ENCODE measurements at places on chromosomes 7 and 10.

GRCh38 chr10:111725050-111725449, 458.5 kb downstream of the GPAM start:
- no peak for DNase-seq

DNA sequence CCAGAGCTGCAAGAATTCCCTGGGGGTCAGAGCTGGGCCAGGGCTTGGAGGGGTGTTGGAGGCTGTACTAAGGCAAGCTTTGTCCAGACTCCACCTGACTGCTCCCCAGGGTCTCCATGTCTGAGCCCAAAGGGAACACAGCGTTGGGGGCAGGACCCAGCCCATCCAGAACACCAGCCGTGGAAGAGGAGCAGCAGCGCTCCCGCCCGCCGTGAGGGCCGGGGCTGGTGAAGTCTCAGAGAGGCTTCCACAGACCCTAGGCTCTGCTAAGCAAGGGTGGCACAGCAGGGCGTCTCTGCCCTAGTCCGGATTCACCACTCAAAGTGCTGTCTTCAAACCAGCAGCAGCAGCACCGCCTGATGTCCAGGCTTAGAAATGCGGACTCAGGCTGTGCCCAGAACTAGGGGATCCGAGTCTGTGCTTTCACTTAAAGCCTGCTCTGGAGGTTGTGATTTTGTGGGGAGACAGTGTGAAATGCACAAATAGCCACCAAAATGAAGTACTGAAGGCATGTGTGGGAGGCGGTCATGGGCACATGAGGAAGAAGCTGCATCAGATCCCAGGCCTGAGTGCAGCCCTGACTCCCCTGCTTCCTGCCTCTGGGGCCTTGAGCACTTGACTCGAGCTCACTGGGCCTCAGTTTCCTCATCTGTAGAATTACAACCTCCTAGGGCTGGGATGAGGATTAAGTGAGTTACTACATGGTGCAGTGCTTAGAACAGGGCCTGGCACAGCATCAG, 16.6 kb upstream of the AQP1 start:
- DNase-seq, result no peak

DNA sequence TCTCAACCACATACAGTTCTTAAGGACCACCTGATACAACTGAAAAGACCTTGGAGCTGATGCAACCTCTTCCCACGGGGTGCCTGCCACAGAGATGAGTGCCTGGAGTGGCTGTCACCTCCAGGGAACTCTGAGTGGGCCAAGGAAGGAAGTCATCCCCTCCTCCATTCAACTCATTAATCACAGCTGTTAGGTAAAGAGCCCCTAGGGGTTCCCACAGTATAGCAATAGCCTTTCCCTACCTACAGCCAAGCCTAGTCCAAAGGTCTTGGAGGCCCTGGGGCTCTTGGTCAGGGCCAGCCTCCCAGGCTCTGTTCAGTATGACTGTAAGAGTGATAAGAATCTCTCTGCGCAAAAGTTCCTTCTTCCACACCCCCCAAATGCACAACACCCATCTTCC, 70.4 kb upstream of the NFE2L3 start:
- no peak for DNase-seq

DNA sequence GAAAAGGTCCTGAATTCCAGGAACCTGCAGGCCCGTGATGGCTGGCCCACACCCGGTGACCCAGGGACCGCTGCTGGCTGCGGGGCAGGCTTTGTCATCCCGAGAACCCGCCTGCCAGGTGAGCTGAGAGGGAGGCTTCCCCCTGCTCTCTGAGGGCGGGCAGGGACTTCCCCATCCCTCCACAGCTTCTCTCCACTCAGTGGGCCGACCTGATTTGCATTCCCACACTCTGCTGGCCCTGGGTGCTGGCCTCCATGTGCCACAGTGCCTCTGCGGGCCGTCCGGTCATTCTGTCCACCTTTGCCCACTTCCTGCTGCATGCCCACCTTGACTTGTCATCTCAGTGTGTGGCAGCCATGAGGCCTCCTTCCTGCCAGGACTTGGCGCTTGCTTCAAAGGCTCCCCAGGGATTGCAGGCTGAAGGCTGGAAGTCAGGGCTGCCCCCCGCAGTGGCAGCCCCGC, 35.3 kb downstream of the PALD1 start:
- no peak for DNase-seq

DNA sequence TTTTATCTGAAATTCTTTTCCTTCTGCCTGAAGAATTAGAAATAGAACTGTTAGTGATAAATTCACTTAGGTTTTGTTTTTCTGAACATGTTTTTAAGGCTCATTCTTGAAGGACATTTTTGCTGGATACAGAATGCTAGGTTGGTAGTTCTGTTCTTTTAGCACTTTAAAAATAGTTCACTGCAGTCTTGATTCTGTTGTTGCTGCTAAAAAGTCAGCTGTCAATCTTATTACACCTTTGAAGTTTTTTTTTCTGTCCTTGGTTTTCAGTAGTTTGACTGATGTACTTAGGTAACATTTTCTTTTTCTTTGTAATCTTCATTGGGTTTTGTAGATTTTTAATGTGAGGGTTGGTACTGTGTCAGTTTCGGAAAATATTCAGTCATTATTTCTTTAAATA, 48.7 kb downstream of the C1GALT1 start:
- DNase-seq, result no peak

DNA sequence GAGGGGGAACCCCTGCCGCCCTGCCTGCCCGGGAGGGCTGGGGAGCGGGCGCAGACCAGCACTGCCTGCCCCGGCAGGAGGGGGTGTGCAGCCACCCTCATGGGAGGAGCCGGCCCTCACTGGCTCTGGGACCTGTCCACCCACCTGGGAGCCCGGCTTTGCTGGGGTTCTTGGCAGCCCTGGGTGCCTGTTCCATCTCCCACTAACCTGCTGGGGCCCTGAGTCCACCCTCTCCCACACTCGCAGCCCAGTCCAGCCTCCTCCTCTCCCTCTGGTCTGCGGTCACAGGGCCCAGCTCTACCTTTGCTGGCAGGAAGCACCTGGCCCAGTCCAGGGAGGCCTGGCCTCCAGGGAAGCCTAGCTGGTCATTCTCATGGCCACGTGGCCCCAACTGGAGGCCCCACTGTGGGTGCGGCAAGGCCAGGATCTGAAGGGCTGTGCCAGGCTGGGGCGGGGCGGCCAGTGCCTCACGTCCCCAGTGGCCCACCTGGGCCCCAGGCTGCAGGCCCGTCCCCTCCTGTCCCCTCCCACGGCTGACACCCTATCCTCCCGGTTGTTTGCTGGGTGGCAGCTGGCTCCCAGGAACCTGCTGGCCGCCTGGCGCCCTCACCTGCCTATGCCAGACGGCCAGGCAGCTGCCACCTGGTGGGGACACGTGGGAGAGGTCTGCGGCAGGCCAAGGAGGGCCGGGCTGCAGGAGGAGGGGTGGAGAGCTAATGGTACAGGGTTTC, at the start of gene TMEM184A:
Gene TMEM184A, minus strand, starts transcription at position 393 of the 731 bp plus-strand sequence. CDS start 721 bp downstream, outside the sequence.
- DNase-seq, result peak; percentile 81

DNA sequence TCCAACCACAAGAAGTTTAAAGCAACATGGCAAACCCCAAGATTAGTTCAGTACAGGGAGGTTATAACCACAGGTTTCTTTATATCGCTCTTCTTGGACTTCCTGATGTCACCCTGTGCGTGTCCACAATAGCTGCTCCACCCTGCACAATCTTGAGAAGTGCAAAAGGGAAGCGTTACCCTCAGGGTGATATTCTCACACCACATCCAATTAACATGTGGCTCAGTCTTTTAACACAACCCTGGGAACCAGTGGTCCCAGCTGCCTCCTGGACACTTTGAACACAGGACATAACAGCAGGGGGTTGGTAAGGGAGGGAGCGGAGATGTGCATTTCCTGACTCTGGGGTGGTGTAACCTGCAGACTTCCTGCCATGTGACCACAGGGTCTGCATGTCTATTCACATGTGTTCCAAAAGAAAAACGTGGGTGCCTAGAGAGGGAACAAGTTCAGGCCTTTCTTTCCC, 64.6 kb downstream of the GSAP start:
- no peak for DNase-seq

- DNase-seq, result peak; percentile 94
Measured at GRCh38 chr10:132516771-132517725, 20.5 kb upstream of the INPP5A start.

GRCh38 chr10:21536874-21537273, 2.8 kb downstream of the MLLT10 start:
- no peak for DNase-seq

GRCh38 chr10:17249820-17250219, 21.8 kb downstream of the VIM start:
- DNase-seq, result no peak

- peak; percentile 53 for DNase-seq
Measured at GRCh38 chr10:69819716-69820506, 18.2 kb downstream of the COL13A1 start.

DNA sequence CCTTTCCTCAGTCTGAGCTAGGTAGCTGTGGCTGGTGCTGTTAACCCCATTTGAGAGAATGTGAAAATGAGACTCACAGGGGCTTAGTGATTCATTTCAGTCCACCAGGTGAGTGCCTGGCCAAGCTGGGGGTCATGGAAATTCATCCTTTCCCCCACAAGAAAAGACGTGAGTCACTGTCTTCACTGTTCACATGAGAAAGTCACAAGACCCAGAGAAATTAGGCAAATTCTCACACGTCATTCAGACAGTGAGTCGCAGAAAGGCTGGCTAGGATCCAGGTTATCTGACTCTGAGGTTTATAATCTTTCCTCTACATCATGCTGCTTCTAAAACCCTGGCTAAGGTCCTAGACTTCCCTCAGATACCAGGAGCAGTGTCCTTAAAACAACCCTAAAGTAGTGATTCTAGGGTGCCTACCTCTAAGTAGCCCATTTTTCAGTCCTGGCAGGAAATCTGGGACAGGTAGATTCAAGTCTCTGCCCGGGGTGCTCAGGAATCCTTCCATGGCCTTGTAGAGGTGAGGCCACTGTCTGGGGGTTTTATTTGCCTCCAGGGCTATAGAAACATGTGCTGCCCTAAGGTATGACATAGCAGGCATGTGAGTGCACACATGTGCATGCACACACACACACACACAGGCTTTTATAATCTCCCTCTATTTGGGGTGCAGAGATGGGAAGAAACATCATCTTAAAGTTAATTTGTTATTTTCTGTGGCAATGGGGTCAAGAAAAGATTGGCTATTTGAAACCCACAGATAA, 427.9 kb upstream of the CELF2 start:
- DNase-seq, result peak; percentile 3

GRCh38 chr7:80453699-80454340, 58.0 kb downstream of the GNAT3 start:
- DNase-seq, result no peak

- DNase-seq, result no peak
Measured at GRCh38 chr7:151123158-151123821, 37.0 kb downstream of the AGAP3 start.

DNA sequence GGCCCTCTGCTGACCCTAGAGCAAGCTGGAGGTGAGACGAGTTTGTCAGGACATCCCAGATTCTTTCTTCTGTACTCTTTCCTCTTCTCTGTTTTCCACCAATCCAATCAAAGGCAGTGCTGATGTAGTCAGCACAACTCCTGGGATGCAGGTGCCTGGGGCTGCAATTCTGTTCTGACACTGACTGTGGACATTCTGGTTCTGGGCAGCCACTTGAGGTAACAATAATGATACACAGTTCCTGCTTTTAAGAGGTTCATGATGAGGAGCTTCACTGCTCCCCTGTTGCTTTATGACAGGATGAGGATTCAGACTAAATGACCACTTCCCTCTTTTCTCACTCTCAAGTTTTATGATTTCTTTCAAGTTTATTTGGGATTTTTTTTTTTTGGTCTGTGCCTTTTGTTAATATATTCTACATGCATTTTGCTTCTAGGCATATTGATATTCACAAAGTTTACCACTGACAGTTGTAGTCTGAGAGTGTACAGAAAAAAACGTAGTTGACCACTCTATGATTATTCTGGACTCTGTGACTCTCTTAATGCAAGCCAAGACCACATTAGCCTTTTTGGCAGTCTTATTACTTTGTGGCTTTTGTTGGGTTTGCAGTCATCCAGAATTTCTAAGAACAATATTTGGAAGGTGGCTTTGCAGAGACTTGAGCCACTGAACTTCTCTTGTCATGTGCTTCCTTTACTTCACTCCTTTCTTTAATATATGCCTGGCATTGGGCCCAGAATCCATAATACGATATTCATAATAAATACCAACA, 247.6 kb downstream of the AUTS2 start:
- no peak for DNase-seq

- no peak for DNase-seq
Measured at GRCh38 chr7:24406789-24407299, 122.9 kb downstream of the NPY start.

DNA sequence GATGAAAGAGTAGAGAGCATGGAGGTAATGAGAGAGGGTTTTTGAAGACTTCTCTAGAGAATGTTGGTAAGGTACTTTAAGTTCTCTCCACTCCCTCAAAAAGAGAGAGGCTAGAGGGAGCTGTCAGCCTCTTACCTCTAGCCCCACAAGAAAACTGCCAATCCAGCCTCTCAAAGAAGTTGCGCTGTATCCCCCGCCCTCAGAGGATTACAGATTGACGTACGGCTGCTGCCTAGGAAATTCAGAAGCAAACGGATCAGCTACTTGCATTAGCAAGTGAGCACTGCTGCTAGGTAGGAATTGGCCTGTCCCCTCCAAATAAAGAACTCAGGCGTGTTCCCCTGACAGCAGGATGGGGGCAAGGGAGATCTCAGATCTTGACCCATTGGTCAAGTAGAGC, 34.2 kb downstream of the TYW1B start:
- DNase-seq, result no peak

- no peak for DNase-seq
Measured at GRCh38 chr7:43791-44540, 148.4 kb upstream of the FAM20C start.

- peak; percentile 64 for DNase-seq
Measured at GRCh38 chr10:122494833-122495232, 33.5 kb downstream of the HTRA1 start.

- DNase-seq, result no peak
Measured at GRCh38 chr7:44368455-44368854, 43.1 kb upstream of the CAMK2B start.

GRCh38 chr7:80412842-80413241, 99.0 kb downstream of the GNAT3 start:
- no peak for DNase-seq

GRCh38 chr7:7707246-7707645, 11.2 kb downstream of the RPA3 start:
- no peak for DNase-seq

GRCh38 chr7:141649865-141650634, 51.9 kb downstream of the DENND11 start:
- DNase-seq, result peak; percentile 68

DNA sequence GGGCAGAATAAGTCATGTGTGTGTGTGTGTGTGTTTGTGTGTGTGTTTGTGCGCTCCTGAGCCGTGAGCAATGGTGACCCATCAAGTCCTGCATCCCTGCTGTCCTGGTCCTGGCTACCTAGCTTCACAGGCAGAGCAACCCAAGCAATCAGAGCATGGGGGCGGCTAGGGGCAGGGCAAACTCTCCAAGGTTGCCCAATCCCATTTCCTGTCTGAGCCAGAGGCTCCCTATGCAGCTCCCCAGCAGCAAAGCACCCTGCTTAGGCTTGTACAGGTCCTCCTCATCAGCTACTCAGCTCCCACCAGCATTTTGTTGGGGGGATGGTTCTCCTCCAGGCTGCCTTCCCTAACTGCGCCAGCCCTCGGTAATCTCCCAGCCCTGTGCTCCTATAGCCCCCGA, 31.1 kb upstream of the CRHR2 start:
- no peak for DNase-seq
